HCT116 (cell line): ENCODE measurements at places on chromosomes 1 and 21.

DNA sequence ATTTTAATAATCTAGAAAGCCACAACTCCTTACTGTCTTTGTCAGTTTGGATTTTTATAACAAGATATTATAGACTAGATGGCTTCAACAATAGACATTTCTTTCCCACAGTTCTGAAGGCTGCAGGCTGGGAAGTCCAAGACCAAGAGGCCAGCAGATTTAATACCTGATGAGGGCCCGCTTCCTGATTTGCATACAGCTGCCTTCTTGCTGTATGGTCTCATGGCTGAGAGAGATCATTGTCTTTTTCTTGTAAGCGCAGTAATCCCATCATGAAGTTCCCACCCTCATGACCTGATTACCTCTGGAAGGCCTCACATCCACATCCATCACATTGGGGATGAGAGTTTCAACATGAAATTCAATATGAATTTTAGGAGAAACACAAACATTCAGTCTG lies 9.8 kb downstream of the RPS6KC1 start:
- no peak for DNase-seq

GRCh38 chr1:92446546-92446945 lies 40.2 kb downstream of the GFI1 start:
- DNase-seq, result no peak

- DNase-seq, result no peak
Observed at GRCh38 chr1:212675675-212676074, 24.0 kb downstream of the BATF3 start.

GRCh38 chr1:165253818-165254254 lies 102.7 kb downstream of the LMX1A start:
- DNase-seq, result no peak

DNA sequence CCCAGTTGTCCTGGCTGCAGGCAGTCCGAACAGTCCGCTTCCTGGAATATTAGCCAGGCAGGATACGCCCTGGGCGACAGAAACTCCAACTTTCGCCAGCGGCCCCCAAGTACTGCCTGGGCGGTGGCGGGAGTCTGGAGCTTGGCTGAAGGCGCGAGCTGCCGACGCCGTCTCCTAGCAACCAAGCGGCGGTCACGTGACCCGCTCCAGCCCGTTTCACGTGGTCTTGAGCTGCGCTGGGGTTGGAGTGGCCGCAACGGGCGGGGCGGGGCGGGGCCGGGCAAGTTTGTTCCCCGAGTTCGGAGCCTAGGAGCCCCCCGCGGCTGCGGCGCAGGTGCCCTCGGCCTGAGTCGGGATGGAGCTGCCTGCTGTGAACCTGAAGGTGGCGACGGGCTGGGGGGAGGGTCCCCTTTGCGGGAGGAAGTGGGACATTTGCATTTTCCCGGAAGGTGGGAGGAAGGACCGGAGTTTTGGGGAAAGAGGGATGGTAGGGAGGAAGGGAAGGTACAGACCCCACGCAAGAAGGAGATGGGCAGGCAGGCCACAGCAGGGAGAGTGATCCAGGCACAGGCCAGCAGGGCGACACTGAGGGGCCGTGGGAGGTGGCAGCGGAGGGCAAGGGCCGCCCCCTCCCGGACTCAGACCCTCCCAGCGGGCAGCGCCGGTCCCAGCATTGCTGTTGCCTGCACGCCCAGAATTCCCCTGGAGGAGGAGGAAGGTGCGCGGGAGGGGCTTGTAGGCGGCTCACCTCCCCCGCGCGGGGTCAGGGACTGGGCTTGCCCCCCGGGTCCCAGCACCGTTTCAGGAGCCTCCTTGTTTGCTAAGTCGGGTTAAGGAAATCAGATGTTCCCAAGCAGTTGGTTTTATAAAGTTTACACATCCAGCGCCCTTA lies at the start of gene AGTRAP:
TSS of gene AGTRAP (plus strand) at position 283 of the 892 bp plus-strand sequence. CDS start at position 356, 73 bp downstream.
- DNase-seq, result peak; percentile 82
